ENCODE measurements at places on chromosomes 13 and 19. TPM values are rescaled to one million over a fixed set of nuclear protein-coding genes. Genes with fewer than 3 reads are reported as not detected.

DNA sequence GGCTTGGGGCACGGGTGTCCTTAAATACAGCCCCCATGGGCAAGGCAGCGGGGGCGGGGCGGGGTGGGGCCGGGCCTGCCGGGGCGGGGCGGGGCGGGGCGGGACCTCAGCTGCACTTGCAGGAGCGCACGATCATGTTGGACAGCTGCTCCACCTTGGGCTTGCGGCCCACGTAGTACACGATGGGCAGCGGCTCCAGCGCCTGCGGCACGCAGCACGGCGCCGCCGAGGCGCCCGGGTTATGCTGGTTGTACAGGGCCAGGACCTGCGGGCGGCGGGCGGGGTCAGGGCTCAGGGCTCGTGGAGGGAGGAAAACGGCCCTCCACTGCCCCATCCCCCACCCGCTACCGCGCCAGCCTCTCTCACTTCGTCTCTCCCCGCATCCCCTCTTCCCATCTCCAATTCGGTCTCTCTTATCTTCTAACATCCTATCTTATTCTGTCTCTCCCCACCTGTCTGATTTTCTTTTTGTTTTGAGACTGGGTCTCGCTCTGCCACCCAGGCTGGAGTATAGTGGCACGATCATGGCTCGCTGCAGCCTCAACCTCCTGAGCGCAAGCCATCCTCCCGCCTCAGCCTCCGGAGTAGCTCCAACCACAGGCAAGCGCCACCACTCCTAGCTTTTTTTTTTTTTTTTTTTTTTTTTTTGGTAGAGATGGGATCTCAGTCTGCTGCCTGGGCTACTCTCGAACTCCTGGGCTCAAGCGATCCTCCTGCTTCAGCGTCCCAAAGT, 21.1 kb downstream of the CCDC97 start:
- DNase-seq, result no peak

GRCh38 chr19:11659612-11660011, 62.3 kb downstream of the ZNF627 start:
- no peak for DNase-seq

- no peak for DNase-seq
Observed at GRCh38 chr19:35316560-35316959, 12.4 kb upstream of the CD22 start.

- no peak for DNase-seq
Observed at GRCh38 chr13:94351292-94351990, 128.0 kb downstream of the DCT start.

PNMA8A gene
- 17.2 TPM for polyA plus RNA-seq

BEST2 gene
- 0.17 TPM for polyA plus RNA-seq

All from left lung (tissue), 14 donors.